ENCODE measurements at places on chromosomes 13 and 19.

GRCh38 chr13:37640499-37640898 is 41.9 kb upstream of the POSTN start:
- DNase-seq, result no peak

DNA sequence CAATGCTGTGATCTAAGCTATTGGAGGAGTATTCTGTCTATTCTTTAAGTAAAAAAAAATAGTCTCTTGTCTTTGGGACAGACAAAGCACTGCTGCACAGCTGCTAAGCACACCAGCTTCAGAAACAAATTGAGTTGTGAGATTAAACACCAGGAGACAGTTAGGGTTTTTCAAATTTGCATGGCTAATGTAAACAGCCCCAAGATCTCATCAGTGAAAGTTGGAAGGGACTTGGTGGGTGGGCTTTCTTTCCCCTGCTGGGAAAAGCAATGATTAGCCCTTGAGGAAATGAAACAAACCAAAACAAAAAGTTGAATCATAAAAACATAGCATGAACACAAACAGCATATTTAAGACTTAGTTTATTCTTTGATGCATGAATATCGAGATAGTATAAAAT is 143.6 kb upstream of the SLITRK1 start:
- no peak for DNase-seq

DNA sequence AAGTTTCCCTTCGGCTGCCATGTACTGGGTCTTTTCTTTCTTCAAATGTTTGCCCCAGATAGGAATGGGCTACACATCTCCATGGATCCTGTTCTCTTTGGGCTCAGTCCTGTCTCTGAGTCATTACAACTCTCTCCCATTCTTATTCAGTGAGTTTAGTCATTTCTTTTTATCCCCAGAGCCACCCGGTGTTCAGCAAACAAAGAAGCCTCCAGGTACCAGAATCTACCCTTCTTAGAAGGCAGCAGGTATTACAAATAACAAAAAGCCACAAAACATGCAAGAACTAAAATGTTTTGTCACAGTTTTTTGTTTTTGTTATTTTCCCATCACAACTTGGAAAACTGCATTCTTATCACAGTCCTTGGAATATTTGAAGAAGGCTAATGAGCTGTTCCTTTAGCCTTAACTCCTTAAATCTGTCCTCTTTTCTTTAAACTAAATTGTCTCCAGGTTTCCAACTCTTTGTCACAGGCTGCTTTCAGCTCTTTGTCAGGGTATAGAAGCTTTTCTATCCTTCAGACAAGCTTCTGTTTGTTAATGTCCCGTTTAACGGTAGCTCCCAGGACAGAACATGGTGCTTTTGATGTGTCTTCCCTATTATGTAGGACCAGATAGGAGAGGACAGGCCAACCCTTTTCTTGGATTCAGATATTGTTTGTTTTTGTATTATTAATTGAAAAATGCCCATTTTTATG is 215.5 kb upstream of the HTR2A start:
- DNase-seq, result no peak

DNA sequence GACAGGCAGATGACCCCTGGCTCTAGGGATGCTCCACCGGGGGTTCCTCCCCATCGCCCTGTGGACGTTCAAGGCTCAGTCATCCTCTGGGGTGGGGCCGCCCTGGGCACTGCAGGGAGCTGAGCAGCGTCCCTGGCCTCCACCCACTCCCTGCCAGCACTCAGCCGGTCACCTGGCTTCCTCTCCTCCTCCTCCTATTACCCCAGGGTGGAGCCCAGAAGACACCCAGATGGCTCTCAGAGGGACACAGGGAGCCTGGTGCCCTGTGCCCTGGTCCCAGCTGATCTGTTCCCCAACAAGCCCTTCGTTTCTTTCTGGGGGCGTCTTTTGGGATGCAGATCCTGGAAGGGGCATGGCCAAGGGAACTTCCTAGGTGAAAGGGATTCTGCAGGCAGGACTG is 3.7 kb upstream of the MKNK2 start:
- DNase-seq, result no peak

GRCh38 chr13:93355094-93355493 is 128.5 kb downstream of the GPC6 start:
- DNase-seq, result no peak

GRCh38 chr13:102800145-102801041 is 1.5 kb downstream of the BIVM start:
- DNase-seq, result peak; percentile 88

All from activated CD4-positive, alpha-beta memory T cell treated with anti-CD3 and anti-CD28 coated beads for 36 hours (primary cell).